Fibroblast of the aortic adventitia (primary cell): ENCODE measurements at places on chromosomes 2 and 18. TPM values are rescaled to one million over a fixed set of nuclear protein-coding genes. Genes with fewer than 3 reads are reported as not detected.

PPP1R1C gene
- total RNA-seq: 1.4 TPM in 1 of 2 replicates, not detected in the other

ABI2 gene
- total RNA-seq: 24.3 and 36.4 TPM in 2 replicates

PGAP1 gene
- total RNA-seq: 10.3 and 14.7 TPM in 2 replicates

MAL gene
- total RNA-seq: not detected in 2 replicates

CD8A gene
- not detected in 2 replicates for total RNA-seq

MYOM1 gene
- 0.90 and 7.5 TPM in 2 replicates for total RNA-seq

CD207 gene
- not detected in 2 replicates for total RNA-seq

CD8B gene
- total RNA-seq: not detected in 2 replicates

EMX1 gene
- not detected in 2 replicates for total RNA-seq

TNS1 gene
- 54.5 and 116 TPM in 2 replicates for total RNA-seq

RNF152 gene
- total RNA-seq: 7.3 and 12.8 TPM in 2 replicates

KCTD1 gene
- total RNA-seq: 9.9 and 21.8 TPM in 2 replicates

CYP1B1 gene
- 146 and 199 TPM in 2 replicates for total RNA-seq

FAM228A gene
- 0.18 and 1.3 TPM in 2 replicates for total RNA-seq

MRO gene
- under 0.01 and 6.5 TPM in 2 replicates for total RNA-seq

ALPP gene
- total RNA-seq: not detected in 2 replicates

IL36G gene
- not detected in 2 replicates for total RNA-seq

RFTN2 gene
- total RNA-seq: 6.4 and 16.4 TPM in 2 replicates

ARHGAP28 gene
- 11.9 and 221 TPM in 2 replicates for total RNA-seq

KIAA2012 gene
- not detected in 2 replicates for total RNA-seq

PID1 gene
- total RNA-seq: 0.57 and 13.0 TPM in 2 replicates

OR6B2 gene
- total RNA-seq: not detected in 2 replicates

MC5R gene
- total RNA-seq: not detected in 2 replicates

CTDSP1 gene
- 53.6 and 70.4 TPM in 2 replicates for total RNA-seq

EN1 gene
- total RNA-seq: 0.63 and 0.90 TPM in 2 replicates

DNAH6 gene
- under 0.01 and 0.49 TPM in 2 replicates for total RNA-seq

POTEJ gene
- not detected in 2 replicates for total RNA-seq

PLGLB1 gene
- total RNA-seq: 1.5 and 4.9 TPM in 2 replicates

METTL5 gene
- 44.3 and 76.6 TPM in 2 replicates for total RNA-seq

FAM98A gene
- 41.8 and 58.7 TPM in 2 replicates for total RNA-seq

PROKR1 gene
- not detected in 2 replicates for total RNA-seq

EHD3 gene
- 10.7 and 41.2 TPM in 2 replicates for total RNA-seq

SNRPD1 gene
- total RNA-seq: 15.1 and 78.2 TPM in 2 replicates

RAPGEF4 gene
- total RNA-seq: 1.3 and 54.4 TPM in 2 replicates

NMUR1 gene
- not detected in 2 replicates for total RNA-seq

ASPRV1 gene
- 0.54 TPM in 1 of 2 replicates, not detected in the other for total RNA-seq

NAT8 gene
- total RNA-seq: not detected in 2 replicates

RIT2 gene
- total RNA-seq: not detected in 2 replicates

PSMA8 gene
- not detected in 2 replicates for total RNA-seq

MC2R gene
- total RNA-seq: not detected in 2 replicates

DNER gene
- 0.72 TPM in 1 of 2 replicates, not detected in the other for total RNA-seq

ATP5MC3 gene
- 61.2 and 168 TPM in 2 replicates for total RNA-seq

SOCS6 gene
- 26.2 and 36.7 TPM in 2 replicates for total RNA-seq

IGFBP5 gene
- total RNA-seq: 334 and 616 TPM in 2 replicates

CIDEA gene
- total RNA-seq: not detected in 2 replicates

CCDC74A gene
- total RNA-seq: 15.1 and 34.4 TPM in 2 replicates

MGAT4A gene
- total RNA-seq: 0.36 and 0.74 TPM in 2 replicates

ASB3 gene
- 15.5 and 27.9 TPM in 2 replicates for total RNA-seq

ERFE gene
- total RNA-seq: 2.8 and 3.4 TPM in 2 replicates

OLA1 gene
- total RNA-seq: 31.9 and 89.7 TPM in 2 replicates

NETO1 gene
- not detected in 2 replicates for total RNA-seq

KCNG2 gene
- not detected in 2 replicates for total RNA-seq

DYTN gene
- total RNA-seq: not detected in 2 replicates

RAB27B gene
- total RNA-seq: 1.7 and 38.0 TPM in 2 replicates

GKN2 gene
- not detected in 2 replicates for total RNA-seq

OXER1 gene
- total RNA-seq: 0.27 TPM in 1 of 2 replicates, not detected in the other

SLC38A11 gene
- total RNA-seq: 0.45 TPM in 1 of 2 replicates, not detected in the other

LHCGR gene
- total RNA-seq: 0.25 TPM in 1 of 2 replicates, not detected in the other

ZSWIM2 gene
- 0.18 TPM in 1 of 2 replicates, not detected in the other for total RNA-seq
